ENCODE measurements at places on chromosomes 5 and 9.

DNA sequence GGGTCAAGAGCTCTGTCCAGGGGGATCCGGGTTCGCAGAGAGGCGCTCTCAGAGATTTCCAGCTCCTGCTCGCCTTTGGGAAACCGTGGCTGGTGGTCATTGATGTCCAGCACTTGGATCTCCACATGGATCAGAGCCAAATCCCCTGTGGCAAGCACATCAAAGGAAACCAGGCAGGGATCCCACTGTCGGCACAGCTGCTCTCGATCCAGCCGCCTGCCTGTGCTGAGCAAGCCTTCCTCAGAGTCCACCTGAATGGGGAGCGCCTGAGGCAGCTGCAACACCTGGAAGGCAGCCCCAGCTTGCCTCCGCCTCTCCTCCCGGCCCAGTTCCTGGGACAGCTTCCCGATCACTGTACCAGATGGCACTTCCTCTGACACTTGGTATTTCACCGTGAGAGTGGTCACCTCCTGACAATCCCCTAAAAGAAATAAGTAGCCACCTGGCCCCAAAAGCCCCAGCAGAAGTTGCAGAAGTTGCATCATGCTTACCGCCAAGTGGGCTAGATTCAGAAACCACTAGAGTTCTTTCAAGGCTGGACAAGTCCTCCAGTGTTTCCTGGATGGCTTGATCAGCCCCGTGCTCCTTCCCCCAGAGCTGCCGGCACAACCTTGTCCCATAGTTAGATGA lies 520 bp downstream of the PCDH12 start:
- ATAC-seq = no peak

DNA sequence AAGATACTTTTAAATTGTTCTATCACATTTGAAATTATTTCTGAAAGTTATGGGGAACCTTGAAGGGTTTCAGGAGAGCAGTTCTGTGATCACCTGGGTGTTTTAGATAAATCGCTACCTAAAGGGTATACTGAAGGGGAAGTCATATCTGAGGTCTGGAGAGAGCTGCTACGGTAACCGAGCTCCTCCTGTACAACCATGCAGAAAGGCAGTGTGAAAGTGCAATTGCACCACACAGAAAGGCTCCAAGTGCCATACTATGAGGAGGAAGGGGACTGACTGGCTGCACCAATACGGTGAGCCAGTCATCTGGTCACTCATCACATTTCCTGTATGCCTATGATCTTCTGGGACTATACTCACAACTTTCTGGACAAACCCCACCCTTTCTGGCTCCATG lies 241.4 kb upstream of the SLC24A2 start:
- ATAC-seq = no peak

- ATAC-seq = no peak
These were observed 580.4 kb downstream of the DTWD2 start for GRCh38 chr5:118407958-118408357.

DNA sequence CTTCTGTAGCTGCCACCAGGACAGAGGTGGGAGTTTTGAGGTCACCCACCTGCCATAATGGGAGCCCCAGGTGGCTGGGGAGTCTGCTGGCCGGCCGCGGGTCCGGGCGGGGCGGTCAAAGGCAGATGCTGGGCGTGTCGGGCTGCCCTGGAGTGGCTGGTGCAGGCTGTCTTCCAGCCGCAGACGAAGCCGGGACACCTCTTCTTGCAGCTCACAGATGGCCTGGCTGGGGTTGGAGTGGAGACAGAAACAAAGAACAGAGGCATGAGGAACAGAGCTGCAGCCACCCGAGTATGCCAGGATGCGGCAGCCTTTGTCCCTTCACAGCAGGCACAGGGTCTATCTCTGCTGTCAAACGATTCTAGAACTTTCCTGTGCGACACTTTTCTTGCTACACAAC lies 18.0 kb downstream of the ORM2 start:
- no peak for ATAC-seq

DNA sequence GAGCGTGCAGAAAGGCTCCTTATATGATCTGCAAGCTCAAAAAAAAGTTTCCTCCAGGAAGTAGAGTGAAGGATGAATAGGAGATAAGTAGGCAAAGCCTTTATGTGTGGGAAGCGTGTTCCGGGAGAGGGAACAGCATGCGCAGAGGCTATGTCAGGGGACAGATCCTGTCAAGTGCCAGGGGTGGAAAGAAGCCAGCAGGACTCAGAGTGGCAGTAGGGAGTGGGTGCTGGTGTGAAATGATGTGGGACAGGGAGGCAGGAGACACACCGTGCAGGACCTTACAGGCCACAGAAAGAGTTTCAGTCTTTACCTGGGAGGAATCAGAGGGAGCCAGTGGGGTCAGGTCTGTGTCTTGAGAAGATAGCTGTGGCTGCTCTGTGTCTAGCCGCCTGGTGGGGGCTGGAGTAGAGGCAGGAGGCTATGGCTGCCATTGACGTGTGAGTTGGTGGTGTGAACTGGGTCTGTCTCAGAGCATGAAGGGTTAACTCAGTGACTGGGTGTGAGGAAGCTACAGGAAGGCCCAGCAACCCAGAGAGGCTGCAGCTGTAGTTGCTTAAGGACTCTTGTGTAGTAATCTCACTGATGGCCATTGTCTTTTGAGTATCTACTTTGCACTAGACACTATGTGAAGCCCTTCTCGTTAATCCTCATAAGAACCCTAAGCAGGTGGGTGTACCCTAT lies 71.3 kb downstream of the PPARGC1B start:
- ATAC-seq = no peak

DNA sequence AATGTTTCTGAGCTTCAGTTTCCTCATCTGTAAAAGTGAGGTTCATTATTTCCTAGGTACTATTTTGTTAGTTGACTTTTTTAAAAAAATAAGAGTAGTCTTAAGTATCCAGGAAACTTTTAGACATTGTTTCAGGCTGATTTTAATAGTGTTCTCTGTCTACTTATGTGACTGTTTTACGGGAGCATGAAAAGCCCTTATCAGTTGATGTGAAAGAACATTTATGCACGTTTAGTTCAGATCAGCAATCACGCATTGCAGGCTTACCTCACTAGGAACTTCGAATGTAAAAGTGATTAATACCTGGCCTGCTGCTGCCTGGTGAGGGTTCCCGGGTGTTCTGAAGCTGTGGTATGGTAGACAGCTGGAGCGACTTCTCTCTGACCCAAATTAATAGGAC lies 8.1 kb downstream of the SNX18 start:
- ATAC-seq = no peak

DNA sequence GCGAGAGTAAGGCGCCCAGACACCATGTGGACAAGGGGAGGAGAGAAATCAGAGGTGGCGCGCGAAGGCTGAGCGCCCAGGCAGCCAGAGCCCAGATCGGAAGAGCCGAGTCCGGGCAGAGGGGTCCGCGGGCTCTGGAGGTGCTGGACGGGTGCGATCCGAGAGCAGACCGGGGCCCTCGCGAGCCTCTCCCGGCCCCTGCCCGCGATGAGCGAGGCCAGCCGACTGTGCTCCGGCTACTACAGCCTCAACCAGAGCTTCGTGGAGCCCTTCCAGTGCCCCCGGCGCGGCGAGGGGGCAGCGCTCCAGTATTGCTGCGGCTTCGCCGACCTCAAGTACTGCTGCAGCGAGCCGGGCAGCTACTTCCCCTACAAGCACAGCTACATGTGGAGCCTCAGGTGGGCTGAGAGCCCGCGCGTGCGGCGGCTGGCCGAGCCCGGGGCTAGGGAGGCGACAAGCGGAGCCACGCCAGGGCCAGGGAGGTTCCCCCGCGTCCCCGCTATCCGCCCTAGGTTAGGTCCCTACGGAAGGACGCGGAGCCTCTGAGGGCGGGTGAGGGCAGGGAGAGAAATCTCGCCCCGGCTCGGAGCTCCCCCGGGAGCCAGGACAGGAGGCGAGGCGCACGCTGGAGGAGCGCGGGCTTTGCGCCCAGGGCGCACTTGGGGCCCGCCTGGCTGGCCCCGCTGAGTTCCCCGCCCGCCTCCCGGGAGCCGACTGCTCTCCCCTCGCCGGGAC lies at the start of gene SHISAL2B:
Gene SHISAL2B, plus strand, starts transcription at position 87 of the 735 bp plus-strand sequence. Its CDS starts 121 bp downstream, at position 208.
- ATAC-seq = peak; percentile 50

DNA sequence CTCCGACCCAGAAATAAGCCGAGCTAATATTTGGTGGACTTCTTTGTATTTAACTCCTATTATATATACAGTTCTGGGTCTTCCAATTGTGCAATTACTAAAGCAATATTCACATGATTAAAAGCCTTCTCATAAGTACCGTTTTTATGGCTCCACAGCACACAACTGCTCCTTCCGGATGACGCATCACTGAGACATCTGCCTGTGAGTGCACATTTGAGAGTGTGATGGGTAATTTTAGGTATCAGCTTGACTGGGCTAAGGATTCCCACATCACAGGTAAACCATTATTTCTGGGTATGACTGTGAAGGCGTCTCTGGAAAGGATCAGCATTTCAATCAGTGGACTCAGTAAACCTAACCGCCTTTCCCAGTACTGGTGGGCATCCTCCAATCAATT lies 77.5 kb upstream of the SYK start:
- no peak for ATAC-seq

DNA sequence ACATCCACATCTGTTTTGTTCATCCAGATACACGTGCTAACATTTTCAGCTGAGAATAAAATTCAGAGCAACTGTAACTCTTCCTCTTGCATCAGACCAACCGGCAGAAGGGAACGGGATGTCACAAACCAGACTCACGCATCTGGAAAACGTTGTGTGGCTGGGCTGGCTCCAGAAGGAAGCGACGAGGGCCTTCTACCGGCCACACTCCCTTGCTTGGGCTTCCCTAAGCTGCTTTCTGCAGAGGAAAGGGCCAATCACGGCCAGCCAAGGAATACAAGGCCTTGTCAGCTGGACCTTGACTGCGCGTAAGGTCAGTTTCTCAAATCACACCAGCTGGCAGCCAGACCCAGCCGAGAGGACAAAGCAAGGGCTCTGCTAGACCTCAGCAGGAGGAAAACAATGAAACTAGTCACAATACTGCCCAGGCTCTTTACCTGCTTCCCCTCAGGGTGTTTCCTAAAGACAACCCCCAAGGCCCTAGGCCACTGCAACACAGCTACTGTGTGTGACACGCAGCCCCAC lies 106.1 kb downstream of the THBS4 start:
- ATAC-seq = no peak

GRCh38 chr5:61306531-61307131 lies 25.4 kb upstream of the ZSWIM6 start:
- ATAC-seq = peak; percentile 45

GRCh38 chr5:86880344-86880743 lies 262.6 kb downstream of the COX7C start:
- no peak for ATAC-seq

GRCh38 chr9:86783884-86784283 lies 163.4 kb downstream of the GAS1 start:
- ATAC-seq = no peak

- ATAC-seq = peak; percentile 52
These were observed 19.5 kb upstream of the ARAP3 start for GRCh38 chr5:141701360-141702119.

- peak; percentile 65 for ATAC-seq
These were observed 23.2 kb downstream of the TGFBR1 start for GRCh38 chr9:99128133-99128406.

GRCh38 chr9:84916769-84917168 lies 247.2 kb downstream of the NTRK2 start:
- ATAC-seq = no peak

GRCh38 chr9:28136113-28136512 lies 562.8 kb upstream of the C9orf72 start:
- ATAC-seq = no peak

DNA sequence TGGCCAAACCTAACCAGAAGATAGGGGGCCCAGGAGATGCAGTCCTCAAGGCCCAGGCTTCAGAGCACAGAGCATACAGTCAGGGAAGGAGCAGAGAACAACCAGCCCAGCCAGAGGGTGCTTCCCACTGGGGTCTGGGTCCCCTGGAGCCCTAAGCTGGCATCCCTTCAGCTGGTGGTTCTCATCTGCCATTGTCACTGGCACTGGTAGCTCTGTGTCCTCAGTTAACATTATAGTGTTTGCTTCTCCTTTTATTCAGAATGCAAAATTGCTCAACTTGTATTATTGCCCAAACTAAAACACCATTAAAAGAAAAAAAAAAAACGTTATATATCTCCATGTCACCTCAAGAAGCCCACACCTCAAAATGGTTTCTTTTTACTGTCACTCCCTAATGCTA lies 219.2 kb downstream of the ENC1 start:
- no peak for ATAC-seq

GRCh38 chr9:18423791-18424531 lies 50.0 kb upstream of the ADAMTSL1 start:
- ATAC-seq = no peak

DNA sequence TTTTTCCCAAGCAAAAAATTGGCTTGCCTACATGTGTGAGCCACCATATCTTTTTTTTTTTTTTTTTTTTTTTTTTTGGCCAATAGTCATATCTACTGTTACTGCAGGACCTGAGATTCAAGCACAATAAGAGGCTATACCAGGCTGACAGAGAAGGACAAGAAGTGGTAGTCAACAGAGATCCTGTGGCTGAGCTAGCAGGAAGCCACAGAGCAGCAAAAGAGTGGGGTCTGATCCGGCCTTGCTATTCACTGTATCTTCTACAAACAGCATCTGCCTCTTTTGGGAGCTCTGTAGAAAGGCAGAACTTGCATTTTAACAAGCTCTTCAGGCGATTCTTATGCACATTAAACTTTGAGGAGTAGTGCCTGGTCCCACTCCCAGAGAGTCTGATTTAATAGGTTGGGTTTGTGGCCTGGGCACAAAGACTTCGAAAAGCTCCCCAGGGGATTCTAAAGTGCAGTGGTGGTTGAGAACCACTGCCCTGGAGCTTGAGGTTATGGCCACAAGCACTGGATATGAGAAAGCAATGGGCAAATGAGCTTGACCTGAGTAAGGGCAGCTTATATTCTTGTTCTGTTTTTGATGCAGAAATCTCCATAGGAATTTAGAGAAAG lies 162.8 kb downstream of the PIK3R1 start:
- ATAC-seq = peak; percentile 73

DNA sequence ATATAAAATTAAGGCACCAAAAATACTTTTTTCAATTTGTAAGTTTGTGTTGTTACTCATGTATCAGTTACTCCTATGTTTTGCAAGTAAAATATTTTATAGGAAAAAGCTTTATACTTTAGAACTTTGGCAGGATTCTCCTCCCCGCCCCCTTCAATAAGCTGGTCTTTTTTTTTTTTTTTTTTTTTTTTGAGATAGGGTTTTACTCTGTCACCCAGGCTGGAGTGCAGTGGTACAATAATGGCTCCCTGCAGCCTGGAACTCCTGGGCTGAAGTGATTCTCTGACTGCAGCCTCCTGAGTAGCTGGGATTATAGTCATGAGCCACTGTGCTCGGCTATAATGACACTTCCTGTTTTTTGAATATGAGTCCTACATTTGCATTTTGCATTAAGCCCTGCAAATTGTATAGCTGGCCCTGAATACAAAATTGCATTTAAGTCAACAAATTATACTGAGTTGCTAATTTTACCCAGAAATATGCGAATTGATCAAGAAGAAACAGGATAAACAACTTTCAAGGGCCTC lies 192.9 kb downstream of the PIK3R1 start:
- ATAC-seq = no peak

DNA sequence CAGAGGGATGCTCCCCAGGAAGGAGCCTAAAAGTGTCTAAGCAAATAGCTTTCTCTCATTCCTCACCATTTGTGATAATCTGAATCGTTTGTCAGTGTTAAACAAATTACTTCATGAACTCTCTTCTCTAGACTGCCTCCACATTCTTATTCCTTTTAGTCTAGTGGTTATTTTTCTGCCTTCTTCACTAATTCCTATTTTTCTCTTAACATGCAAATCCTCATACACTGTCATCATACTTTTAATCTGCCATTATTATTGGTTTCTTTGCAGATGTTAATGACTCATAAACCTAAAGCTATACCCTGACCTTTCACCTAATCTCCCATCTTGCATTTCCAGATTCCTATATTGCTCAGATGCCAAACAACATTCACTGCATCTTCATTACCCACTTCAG lies 428.9 kb downstream of the EFNA5 start:
- no peak for ATAC-seq

GRCh38 chr9:134774410-134774809 lies 106.2 kb upstream of the FCN2 start:
- no peak for ATAC-seq
